ENCODE measurements at places on chromosomes 2 and 18.

DNA sequence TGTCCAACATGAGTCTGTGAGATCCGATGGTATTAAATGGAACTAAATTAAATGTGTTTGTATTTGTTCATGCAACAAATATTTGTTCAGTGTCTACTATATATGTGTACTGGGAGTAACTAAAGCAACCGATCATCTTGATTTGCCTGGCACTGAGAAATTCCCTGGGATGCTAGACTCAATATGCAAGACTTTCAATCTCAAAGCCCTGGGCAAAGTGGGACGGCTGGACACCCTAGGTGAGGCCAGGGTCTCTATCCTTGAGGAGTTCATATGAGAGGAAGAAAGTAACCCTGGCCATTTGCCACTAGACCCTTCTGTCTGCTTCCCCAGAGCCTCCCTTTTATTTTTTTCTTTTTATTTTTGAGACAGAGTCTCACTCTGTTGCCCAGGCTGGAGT, 44.0 kb upstream of the HPCAL1 start:
- no peak for DNase-seq

GRCh38 chr2:181677912-181678586, 2.3 kb downstream of the NEUROD1 start:
- DNase-seq = peak; percentile 40

DNA sequence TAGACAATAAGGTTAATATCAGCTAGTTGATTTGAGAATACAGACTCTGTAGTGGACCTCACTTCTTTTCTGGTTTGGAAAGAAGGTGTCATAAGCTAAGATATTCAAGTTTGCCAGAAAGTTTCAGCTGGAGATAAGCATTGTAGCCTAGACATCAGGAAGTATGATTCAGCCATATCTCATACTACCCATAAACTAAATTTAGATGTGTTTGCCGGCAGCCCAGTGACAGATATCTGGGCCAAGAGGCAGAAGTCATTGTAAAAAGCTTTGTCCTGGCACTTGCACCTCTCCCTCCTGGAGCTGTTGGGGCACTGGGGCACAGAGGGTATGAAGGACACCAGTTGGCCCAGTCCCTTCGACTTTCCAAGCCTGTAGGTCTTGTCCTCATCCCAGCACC, 128.0 kb downstream of the EPHA4 start:
- DNase-seq = no peak

DNA sequence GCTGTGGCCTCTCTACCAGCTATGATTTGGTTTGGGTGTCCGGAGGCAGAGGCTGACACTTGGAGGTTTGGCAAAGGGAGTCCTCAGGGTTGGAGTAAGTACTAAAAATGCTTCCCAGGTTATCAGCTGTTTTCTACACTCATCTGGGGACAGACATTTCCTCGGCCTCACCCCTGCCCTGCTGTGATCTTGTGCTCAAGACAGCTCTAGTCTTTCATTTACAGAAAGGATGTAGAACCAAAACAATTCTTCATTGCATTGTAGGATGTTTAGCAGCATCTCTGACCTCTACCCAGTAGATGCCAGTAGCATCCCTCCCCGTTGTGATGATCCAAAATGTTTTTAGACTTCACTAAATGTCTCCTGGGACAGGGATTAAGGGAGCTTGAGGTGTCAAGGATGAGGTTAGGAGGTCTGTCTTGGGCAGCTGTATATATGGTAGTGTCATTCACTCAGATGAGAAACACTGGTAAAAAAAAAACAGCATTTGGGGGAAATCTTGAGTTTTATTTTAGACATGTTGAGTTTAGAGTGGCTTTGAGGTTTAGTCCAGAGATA, 26.6 kb downstream of the CD28 start:
- DNase-seq = no peak

GRCh38 chr2:198518935-198519334, 714.5 kb downstream of the PLCL1 start:
- no peak for DNase-seq

DNA sequence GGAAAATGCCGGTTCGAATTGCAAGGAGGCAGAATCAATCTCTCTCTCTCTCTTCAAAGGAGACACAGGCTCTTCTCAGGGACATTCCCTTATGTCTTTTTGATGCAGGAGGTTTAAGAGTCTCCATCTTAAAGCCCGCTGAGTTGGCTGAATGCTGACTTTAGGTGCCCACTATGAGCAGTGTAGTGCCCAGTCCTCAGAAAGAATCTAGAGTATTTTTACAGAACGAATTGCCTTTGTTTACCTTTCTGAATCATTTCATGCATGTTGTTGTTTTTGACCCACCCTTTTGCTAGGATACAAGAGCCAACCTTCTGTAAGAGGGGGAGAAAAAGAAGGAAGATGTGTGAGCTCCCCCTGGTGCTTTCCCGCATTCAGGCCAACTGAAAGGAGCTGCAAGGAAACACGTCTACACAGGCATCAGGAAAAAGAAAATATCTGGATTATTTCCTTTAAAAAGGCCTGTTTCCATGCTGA, 193.5 kb upstream of the TCF4 start:
- no peak for DNase-seq

DNA sequence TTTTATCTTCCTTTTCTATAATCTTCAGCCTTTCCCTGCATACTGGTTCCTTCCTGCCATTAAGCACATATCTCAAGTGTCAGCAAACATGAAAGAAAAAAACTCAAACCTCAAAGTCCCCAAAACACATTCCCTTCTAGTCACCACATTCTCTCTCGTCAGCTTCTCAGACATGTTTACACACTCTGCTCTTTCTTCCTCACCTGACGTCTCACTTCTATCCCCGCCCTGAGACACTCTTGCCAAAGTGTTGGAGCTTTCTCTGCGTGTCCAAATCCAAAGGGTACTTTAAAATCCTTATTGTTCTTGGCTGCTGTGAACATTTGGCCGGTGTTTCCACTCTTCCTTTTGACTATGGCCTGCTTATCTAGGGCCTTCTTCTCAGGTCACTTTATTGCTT, 47.9 kb downstream of the SOX11 start:
- DNase-seq = no peak

- no peak for DNase-seq
Observed at GRCh38 chr2:241873081-241873802, 3.7 kb downstream of the RTP5 start.

DNA sequence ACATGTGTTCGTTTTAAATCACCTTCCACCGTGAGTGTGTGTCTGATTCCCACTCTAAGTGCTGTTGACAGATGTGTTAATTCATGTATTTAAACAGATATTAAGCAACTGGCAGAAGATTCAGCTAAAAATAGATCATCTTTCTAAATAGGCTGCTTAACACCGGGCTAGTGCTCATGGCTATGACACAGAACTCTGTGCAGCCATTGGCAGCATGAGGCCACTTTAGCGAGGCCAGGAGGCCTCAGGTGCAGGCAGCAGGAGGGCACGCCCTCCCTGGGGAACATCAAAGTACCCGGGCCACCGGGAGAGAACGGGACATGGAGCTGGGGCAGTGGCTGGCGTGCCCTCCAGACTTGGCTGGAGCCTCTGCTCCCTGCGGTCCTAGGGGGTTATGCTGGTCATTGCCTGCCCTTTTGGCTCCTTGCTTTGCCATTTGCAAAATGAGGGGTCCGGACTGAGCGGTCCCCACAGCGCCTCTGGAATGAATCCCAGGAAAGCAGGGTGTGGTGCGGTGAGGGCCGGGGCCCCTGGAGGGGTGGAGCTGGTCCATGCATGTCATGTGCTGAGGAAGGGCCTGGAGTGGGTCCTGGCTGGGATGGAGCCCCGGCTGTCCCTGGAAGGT, 62.8 kb upstream of the HDAC4 start:
- no peak for DNase-seq

Data from stimulated activated CD8-positive, alpha-beta memory T cell treated with anti-CD3 and anti-CD28 coated beads, Interleukin-7, amount 100 ng/mL, for 48 hours (primary cell).